Stimulated activated CD8-positive, alpha-beta memory T cell treated with anti-CD3 and anti-CD28 coated beads, Interleukin-15, amount 100 ng/mL, for 24 hours (primary cell): ENCODE measurements at places on chromosomes 16 and 17.

DNA sequence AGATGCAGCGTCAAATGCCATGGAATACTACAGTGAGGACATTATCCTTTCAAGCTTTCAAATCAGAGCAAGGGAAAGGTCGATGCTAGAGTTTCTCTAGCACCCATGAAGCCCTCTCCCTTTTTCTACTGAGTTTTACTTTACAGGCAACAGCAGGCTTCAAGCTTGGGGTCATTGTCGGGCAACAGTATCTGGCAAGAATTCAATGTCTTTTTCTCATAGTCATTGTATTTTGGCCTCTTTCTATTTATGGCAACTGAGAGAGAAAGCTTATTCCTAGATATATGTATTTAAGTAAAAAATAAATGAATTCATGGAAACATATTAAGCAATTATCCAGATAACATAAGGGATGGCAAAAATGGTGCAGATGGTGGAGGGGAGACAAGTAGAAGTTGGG lies 364 bp upstream of the CETP start:
- no peak for DNase-seq

- no peak for DNase-seq
These were observed 15.9 kb downstream of the CMTM3 start for GRCh38 chr16:66620429-66620795.

DNA sequence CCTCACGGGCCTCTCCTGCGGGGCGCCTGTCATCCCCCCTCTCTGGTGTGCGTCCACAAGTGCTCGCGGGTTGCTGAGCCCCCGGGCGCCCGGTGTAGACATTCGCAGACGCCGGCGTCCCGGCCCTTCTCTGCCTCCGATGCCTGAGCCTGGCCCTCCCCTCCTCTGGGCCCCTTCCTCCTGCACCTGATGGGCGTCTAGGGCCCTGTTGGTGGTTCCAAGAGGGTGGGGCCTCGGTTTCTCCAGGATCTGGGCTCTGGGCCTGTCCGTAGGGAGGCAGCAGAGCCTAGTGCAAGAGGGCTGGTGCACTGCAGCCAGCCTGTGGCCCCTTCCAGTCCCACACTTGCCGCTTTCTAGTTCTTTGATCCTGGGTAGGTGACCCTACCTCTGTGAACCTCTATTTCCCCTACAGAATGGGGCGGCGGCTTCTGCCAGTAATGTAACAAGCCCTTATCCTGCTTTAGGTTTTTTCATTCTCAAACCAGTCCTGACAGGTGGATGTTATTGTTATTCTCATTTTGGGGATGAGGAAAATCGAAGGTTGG lies 623 bp downstream of the E4F1 start:
- DNase-seq, result no peak

- DNase-seq, result no peak
These were observed 19.7 kb upstream of the BRD7 start for GRCh38 chr16:50388496-50388895.

DNA sequence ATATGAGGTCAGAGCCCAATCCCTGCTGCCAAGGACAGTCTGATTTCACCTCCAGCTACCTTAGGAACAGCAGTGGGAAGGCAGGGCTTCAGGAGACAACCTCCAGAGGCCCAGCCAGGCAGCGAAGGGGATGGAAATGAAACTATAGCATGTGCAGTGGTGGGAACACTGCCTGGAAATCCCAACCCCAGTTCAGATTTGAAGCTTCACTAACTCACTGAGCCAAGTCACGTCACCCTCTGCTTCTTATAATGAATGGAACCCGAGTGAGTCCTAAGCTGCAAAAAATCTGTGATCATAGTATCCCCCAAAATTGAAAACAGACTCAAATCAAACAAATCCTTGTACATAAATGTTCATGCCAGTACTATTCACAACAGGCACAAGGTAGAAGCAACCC lies 36.0 kb upstream of the SLC39A11 start:
- no peak for DNase-seq

DNA sequence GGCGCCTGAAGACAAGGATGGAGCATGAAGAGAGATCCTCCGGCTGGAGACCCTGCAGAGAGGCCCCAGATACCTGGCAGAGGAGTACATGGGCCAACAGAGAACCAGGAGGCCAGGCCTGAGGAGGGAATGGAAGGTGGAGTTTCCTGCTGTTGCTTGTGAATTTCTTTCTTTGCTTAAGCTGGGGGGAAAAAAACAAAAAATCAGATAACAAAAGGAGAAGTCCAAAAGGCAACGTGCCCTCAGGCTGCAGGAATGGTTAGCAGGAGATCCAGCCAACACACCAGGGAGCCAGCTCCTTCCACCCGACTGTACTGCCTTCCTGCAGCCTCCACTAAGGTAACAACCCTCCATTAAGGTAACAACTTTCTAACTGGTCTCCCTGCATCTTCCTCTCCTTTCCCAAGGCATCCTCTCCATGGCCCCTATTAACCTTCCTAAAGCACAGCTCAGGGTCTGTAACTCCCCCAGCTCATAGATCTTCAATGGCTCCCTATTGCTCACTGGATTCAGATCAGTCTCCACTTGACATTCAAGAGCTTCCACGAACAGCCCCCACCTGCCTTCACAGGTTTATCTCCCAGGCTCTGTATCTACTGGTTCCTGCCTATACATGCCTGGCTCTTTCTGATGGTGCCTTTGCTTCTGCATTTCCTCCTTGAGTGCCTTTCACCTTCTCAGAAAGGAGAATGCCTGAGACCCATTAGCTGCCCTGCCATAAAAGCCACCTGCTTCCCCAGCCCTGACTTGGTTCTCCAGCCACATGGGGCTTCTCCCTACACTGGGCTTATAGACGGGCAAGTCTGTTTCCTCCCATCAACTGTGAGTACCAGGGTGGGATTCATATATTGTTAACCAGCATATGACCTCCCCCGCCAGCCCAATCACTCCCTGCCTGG lies 725 bp upstream of the ARL5C start:
- DNase-seq, result no peak

DNA sequence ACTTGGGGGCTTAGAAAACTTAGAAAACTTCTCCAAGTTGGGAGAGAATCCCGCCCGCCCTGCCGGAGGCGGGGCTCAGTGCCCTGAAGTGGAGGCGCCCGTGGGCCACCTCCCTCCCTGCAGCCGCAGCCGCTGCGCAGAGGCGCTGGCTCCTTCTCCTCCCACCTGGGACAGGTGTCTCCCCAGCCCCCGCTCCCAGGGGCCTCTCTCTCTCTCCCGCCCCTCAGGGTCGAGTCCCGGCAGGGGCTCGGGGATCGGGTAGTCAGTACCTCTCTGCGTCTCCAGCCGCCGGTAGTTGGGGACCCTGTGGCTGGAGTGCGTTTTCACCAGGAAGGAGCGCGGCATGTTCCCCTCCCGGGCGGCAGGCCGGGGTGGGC lies 257 bp downstream of the SNAI3 start:
- DNase-seq, result no peak

DNA sequence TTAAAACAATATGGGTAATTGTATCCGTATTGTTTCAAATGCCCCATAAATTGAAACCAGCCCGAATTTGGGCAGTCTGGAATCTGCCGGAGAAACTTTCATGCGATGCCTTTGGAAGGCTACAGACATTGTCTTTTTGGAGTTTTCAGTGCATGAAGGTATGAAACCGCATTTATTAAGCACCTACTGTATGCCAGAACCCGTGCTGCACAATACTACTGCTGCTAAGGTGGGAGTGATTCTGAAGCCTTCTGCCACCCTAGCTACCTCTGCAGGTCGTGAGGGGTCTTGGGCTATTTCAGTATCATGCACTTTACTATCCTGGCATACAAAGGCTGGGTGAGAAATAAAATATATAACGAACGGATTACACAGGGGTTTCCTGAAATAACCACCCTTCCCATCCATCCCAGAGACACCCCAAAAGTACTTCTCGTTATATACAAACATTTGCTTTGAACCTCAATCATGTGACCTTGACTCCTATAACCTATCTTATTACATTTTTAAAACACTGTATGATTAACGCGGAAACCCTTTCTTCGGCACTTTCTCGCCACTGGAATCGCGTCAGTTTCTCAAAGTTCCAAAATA lies 1.0 kb upstream of the MSI2 start:
- DNase-seq, result no peak

GRCh38 chr17:76232342-76232741 lies 8.0 kb downstream of the RNF157 start:
- no peak for DNase-seq

DNA sequence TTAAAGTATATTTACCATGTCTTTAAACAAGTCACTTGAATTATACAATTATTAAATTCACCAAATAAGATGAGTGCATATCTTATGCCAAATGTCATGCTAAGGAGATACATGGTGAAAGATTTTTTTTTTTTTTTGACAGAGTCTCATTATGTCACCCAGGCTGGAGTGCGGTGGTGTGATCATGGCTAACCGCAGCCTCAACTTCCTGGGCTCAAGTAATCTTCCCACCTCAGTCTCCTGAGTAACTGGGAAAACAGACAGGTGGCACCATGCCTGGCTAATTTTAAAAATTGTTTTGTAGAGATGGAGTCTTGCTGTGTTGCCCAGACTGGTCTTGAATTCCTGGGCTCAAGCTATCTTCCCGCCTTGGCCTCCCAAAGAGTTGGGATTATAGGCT lies 149.0 kb upstream of the GOT2 start:
- no peak for DNase-seq

DNA sequence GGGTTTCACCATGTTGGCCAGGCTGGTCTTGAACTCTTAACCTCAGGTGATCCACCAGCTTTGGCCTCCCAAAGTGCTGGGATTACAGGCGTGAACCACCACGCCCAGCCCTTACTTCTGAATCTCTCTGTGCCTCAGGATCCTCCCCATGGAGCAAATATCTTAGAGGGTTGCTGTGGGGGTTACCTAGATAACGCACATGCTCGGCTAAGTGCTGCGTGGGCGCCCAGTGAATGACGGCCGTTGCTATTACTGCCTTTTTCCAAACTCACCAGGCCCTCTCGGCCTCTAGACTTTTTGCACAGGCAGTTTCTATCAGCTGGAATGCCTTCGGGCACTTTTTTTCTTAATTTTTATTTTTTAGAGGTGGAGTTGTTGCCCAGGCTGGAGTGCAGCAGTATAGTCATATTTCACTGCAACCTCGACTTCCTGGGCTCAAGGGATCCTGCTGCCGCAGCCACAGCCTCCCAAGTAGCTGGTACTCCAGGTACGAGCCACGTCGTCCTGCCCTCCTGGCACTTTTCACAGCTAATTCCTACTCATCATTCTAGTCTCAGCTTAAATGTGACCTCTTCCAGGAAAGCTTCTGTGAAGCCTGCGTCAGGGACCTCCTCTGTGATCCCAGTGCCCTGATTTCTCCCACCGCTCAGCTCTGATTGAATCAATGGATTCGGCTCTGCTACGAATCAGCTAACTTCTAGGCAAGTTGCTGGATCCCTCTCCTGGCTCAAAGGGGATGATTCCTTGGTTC lies 8.6 kb downstream of the CCDC102A start:
- no peak for DNase-seq
